IMR-90 (cell line): ENCODE measurements at places on chromosomes 2 and 18. TPM values are rescaled to one million over a fixed set of nuclear protein-coding genes. Genes with fewer than 3 reads are reported as not detected.
A peak's percentile ranks its signal among the peaks of the same experiment; 100 is the strongest.

GRCh38 chr2:221514305-221515040 lies 57.6 kb downstream of the EPHA4 start:
- no peak overlapping the region for H3K4me3 ChIP-seq
- H3K36me3 ChIP-seq: peaks cover 3% of the 10 kb centered on the region; the same call in 1 of the 2 replicates
- no peak for DNase-seq
- H3K4me1 ChIP-seq: peaks cover 11% of the 10 kb centered on the region
- no peaks in the 10 kb centered on the region for H3K27me3 ChIP-seq

DNA sequence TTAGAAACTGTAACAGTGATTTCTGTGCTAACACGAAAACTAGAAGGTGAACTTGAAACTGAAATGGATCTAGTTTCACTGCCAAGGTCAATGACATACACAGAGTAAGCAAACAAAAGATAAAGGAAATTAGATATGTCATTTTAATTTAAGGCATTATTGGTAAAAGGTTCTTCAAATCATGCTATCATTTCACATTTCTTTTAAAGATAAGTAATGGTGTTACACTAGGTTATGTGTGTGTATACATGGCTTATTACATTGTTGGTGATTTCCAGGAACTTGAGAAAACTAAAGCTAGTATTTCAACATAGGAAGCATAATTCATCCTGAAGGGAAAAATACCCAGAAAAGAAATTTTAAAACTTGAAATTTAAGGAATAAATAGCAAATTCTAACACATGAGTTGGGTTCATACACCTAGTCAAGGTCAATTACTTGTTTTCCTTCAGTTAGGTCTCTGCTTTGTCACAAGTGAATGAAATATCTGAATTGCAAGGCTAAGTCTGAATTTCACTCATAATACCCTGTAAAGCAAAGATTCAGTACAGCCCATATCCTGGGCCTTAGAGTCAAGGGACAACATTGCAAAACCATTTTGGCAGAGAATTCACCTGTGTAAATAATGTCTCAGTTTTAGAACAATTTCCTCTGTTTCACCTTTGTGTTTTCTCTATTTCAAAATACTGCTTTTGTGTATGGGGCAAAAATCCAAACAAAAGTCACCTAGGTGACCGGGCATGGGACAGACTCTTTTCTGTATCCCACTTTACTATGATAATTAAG lies 141.6 kb downstream of the SRBD1 start:
- no peak overlapping the region for H3K4me3 ChIP-seq
- no peaks in the 10 kb centered on the region for H3K27me3 ChIP-seq
- DNase-seq: no peak
- no peaks in the 10 kb centered on the region for H3K4me1 ChIP-seq

DNA sequence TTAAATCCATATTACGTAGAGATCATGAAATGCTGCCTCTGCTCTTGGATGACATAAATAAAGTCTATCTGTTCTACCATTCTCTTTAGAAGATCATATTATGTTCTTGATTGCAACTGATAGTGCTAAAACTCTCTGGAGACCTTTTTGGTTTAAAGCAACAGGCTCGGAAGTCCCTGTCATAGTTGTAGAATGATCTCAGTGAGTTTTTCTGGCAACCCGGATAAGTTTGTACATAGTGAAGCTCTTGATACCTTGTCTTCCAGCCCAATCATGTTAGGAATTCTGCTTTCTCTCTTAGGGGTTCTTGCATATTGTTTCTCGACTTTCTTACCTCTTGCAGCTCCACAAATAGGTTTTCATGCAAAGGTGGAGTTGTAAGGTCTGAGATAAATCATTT lies 156.1 kb downstream of the TTC27 start:
- H3K4me3 ChIP-seq: no peak overlapping the region
- no peak for DNase-seq
- H3K27me3 ChIP-seq: no peaks in the 10 kb centered on the region

- no peak for DNase-seq
- H3K27me3 ChIP-seq: no peaks in the 10 kb centered on the region
- H3K27ac ChIP-seq: no peak overlapping the region
- H3K4me3 ChIP-seq: no peak overlapping the region
- no peaks in the 10 kb centered on the region for H3K36me3 ChIP-seq
These were observed 398.2 kb downstream of the ADCYAP1 start for GRCh38 chr18:1302861-1303260.

DNA sequence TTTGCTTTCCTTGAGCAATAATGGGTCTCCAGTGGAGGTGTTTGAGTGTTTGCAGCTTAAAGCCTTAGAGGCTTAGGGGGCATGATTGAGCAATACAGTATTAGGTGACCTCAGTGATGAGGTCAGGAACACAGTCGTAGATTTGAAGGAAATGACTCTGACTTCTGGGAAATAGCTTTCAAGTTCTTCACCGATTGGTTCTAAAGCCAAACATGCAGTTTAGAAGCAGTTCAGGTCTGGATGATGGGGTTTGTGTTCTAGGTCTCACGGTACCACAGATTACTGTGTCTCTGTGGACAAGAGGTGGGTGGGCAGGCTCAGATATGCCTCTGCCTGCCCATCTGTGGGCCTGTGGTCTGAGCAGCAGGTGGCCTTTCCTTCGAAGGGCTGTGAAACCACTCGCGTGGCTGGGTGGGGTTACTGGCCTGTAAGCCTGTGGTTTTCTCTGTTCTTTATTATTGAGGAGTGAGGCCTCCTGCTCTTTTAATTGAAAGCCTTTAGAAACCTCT lies 7.8 kb downstream of the MTHFD2 start:
- no peaks in the 10 kb centered on the region for H3K27me3 ChIP-seq
- peak overlapping the region; percentile 71; the same call in 1 of the 2 replicates for H3K27ac ChIP-seq
- DNase-seq: peak; percentile 65
- peaks cover 9% of the 10 kb centered on the region for H3K4me1 ChIP-seq
- H3K4me3 ChIP-seq: no peak overlapping the region

GRCh38 chr18:9673296-9674251 lies 34.5 kb upstream of the RAB31 start:
- no peak overlapping the region for H3K27ac ChIP-seq
- H3K4me3 ChIP-seq: no peak overlapping the region
- peak; percentile 58 for DNase-seq
- H3K36me3 ChIP-seq: no peaks in the 10 kb centered on the region
- H3K27me3 ChIP-seq: no peaks in the 10 kb centered on the region

Gene UGT1A4
- not detected in 2 replicates for total RNA-seq

Gene MSTN
- total RNA-seq: under 0.01 TPM in 1 of 2 replicates, not detected in the other

Gene ITGA6
- total RNA-seq: 43.9 and 88.3 TPM in 2 replicates

Gene MEP1B
- not detected in 2 replicates for total RNA-seq
